Fibroblast of upper back skin (primary cell): ENCODE measurements at places on chromosomes 7 and 10.
A peak's percentile ranks its signal among the peaks of the same experiment; 100 is the strongest.

- DNase-seq, result no peak
Observed at GRCh38 chr7:157117796-157118195, 20.9 kb upstream of the UBE3C start.

DNA sequence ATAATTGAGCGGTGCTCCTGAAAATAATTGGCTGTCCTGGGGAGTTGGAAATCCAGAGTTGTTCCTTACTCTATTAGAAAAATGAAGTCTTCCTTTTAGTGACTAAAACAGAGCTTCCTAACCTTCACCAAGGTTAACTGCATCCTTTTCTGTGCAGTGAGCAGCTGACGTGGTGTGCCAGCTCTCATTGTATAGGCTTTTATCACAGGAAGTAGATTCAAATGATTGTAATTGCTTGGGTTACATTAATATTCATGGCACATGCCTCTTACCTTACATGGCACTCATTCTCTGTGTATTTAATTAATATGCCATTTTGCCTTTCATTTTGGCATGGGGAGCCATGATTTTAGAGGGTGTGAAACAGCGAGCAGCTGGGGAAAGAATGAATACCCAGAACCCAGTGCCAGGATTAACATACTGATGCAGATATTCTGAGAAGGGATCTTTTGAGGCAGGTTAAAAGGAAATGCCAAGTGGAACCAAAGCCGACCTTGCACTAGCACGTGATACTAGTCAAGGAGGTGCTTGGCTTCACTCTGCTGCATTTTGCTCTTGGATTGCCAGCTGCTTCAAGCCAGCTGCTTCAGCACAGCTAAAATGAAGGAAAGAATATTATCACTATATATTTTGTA lies 115.3 kb downstream of the ST7 start:
- DNase-seq, result no peak

GRCh38 chr7:33444511-33444910 lies 315.1 kb downstream of the BBS9 start:
- peak; percentile 6 for DNase-seq

DNA sequence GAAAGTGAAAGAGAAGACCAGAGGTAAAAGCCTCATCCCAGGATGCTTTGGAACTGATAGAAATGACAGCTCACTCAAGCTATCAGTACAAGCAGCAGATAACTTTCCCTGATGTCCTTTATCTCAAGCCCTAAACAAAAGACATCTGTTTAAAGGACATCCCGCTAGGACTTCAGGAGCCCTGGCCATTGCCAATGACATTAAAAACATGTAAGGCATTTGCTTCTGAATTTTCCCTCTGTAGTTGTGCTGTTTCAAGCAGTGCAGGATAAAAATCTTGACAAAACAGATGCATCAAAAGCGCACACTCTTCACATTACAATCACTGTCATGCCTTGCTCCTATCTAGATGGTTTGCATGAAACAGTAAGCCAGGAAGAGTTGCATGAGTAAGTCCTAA lies 159.8 kb downstream of the AOAH start:
- no peak for DNase-seq

GRCh38 chr7:27153526-27153925 lies 1.1 kb upstream of the HOXA3 start:
- no peak for DNase-seq

DNA sequence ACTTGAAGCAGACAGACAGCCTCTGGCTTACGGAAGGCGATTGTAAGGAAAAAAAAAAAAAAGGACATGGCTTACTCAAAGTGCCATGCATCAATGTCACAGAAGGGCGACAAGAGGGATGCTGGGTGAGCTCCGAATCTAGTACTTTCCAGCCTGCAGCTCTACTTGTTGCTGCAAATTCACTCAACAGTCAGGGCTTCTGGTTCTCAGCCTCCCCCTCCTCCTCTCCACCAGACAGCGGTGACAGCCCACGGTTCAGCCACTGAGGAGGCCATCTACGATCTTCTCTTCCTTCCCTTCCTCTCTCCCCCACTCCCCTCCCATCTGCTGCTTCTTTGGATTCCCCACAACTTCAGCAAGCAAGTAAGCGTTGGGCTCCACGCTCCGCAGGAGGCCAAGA lies 63.5 kb downstream of the PRKAG2 start:
- no peak for DNase-seq

DNA sequence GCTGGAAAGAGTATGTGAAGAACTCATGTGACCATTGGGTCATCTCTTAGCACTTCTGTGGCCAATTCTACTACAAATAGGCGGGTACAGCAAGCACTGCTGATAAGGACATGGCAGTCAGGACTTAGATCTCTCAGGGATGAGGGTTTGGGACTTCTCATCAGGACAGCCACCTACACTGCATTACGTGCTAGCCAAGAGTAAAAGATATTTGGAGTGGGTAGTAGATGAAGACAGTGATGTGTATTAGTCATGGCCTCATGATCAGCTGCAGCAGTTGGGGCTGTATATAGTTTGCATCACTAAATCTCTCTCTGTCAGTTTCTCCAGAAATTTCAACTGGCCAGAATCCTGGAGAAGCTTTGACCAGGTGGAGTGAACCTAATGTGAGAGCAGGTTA lies 9.2 kb downstream of the TAS2R60 start:
- DNase-seq, result no peak

GRCh38 chr7:9498303-9498702 lies 1064.9 kb downstream of the NXPH1 start:
- DNase-seq, result no peak

GRCh38 chr10:120541984-120542383 lies 85.0 kb downstream of the PLPP4 start:
- no peak for DNase-seq

DNA sequence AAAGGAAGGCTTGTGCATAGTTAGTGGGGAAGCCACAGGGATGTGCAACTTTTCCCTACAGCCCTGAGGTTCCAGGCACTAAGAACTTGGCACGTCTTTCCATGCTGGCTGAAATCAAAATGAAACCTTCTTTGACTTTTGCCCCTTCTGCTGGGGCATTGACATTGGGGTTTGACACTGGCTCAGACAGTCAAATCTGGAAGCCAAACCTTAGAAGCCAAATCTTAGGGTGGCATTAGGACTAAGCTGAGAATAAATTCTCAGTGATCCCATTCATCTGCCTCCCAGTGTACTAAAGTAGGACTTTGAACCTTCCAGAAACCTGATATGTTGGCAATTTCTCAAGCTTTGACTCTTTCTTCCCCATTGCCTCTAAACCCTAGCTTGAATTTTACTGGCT lies 31.3 kb upstream of the INSYN2A start:
- DNase-seq, result no peak

GRCh38 chr7:114970308-114970707 lies 48.4 kb downstream of the MDFIC start:
- DNase-seq, result no peak

DNA sequence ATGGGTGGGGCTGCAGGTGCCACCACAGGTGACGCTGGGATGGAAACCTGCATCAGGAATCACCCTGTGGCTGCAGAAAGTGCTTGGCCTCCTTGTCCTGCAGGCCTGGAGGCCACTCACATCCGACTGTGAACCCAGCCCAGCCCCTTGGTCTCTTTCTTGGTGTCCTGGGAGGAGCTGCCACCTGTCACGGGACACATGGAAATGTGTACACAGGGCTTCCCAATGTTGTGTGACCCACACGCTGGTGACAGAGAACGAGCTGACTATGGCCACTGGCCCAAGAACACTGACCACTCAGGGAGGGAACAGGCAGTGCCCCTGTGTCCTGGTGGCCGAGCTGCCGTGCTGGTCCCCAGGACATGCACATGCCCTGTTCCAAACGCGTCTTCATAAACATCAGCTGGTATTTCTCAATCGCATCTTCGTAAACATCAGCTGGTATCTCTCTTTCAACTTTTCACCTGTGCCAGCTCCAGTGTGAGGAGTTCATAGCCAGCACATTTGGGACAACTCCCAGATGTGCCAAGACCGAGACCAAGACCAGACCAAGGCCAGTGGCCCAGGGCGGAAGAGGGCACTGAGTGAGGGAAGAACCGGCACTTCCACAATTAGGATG lies 57.9 kb upstream of the INPP5A start:
- DNase-seq, result no peak

DNA sequence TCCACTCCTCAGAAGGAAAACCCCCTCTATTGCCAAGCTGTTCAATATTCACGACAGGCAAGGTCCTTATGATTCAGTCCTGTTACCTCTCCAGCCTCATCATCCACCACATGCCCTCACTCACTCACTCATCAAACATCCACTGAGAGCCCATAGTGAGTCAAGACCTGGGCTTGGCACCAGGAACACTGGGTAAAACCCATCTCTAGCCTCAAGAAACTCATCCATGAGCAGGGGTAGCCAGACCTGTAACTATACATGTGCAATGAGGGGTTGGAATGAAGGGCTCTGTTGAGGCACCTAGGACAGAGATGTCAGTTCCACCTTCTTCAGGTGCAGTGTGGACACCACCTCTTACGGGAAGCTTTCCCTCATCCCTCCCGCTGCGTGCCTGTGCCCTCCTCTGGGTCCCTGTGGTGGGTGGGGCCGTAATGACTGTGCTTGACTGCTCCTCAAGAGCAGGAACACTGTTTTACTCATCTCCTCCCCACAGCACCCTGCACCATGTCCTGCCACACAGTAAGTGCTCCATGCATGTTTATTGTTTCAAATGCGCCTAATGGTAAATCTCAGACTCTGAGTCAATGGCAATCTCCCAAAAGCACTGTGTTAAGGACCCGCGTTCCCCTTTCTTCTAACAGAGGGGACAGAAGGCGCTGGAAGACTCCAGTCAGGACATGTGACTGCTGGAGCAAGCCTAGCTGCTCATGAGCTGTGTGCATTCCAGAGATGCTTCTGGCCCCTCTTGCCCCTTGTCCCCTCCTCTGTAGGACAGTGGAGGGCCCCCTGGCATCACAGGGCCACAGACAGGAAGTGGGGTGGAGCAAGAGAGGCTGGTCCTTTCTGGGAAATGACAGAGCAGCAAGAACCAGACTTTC lies 95.4 kb downstream of the HIPK2 start:
- DNase-seq, result peak; percentile 76

DNA sequence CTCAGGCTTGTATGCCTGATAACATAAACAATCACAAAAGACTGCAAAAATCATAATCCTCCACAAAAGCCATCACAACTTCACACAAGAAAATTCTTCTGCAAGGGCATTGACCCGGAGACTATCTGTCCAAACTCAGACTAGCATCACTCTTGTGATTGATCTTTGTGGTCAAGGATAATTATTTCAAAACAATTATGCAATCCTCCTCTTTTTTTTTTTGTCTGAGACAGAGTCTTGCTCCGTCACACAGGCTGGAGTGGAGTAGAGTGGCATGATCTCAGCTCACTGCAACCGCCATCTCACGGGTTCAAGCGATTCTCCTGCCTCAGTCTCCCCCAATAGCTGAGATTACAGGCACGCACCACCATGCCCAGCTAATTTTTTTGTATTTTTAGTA lies 22.2 kb downstream of the CDNF start:
- no peak for DNase-seq

DNA sequence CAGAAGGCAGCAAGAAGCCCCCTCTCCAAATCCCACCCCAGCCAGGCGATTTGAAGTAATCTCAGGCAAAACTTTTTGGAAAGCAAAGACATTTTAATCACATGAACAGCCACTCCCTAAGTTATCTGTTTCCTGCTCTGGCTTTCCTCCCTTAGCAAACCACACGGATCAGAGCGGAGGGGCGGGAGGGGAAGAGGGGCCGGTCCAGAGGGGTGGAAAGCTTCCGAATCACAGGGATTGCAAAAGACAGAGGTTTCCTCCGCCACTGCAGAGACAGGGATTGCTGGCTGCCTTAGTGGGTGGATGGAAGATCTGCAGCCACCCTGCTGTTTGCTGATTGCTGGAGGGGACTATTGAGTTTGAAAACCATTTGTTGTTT lies 41.2 kb downstream of the ZCCHC24 start:
- DNase-seq, result peak; percentile 87

- no peak for DNase-seq
Observed at GRCh38 chr10:50582046-50582445, 41.7 kb downstream of the SGMS1 start.

GRCh38 chr7:82823073-82823472 lies 339.6 kb downstream of the PCLO start:
- no peak for DNase-seq

GRCh38 chr10:132943058-132943790 lies 854 bp upstream of the CFAP46 start:
- no peak for DNase-seq

GRCh38 chr10:23016636-23017035 lies 78.7 kb upstream of the MSRB2 start:
- DNase-seq, result no peak

GRCh38 chr7:18916826-18917225 lies 200.6 kb downstream of the TWIST1 start:
- DNase-seq, result no peak

DNA sequence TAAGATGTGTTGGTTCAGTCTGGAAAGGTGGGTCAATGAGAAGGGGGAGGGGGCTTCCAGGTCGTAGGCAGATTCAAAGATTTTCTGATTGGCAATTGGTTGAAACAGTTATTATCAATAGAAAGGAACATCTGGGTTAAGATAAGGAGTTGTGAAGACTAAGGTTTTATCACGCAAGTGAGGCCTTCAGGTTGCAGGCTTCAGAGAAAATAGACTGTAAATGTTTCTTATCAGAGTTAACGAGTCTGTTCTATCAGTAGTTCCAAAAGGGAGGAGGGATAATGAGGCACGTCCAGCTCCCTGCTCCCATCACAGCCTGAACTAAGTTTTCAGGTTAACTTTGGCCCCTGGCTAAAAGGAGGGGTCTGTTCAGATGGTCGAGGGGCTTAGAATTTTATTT lies 11.1 kb upstream of the CFAP46 start:
- no peak for DNase-seq

DNA sequence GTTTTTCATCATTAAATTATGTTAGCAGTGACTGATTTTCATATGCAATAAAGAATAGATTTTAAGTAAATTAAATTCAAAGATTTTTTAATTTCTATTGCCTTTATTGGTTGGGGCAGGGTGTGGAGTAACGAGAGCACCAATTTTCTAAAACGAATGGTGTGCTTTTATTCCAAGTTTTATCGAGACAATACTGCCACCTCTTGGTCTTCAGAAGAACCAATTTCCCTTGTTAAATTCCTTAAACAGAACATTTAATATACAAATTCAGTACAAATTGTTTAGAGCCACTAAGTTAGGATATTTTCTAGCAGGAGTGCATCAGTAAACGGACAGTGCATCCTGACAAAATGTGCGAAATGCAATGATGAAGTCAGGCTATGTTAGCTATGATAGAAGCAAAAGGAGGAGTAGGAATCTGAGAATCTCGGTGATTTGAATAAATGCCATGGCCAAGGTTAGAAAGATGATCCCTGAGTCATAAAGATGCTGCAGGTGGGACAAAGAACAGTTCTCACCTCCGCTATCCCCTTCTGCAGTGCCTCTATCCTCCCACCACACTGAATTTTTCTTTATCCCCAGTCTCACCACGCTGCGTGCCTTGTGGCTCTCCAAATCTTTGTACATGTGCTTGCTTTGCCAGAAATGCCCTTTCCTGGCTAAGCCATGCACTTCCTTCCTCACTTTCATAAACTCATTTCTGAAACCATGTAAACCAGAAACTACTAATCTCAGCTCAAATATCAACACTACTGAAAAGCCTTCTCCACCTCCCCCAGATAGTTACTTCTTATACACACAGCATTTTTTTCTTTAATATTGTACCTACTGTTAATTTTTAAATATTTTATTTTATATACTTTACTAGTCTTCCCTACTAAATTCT lies 31.9 kb upstream of the AGBL3 start:
- DNase-seq, result no peak
